NB4 (cell line): ENCODE measurements at places on chromosomes 4 and X.
A peak's percentile ranks its signal among the peaks of the same experiment; 100 is the strongest.

- no peak for DNase-seq
These were observed 19.1 kb downstream of the RNF212 start for GRCh38 chr4:1094336-1094690.

DNA sequence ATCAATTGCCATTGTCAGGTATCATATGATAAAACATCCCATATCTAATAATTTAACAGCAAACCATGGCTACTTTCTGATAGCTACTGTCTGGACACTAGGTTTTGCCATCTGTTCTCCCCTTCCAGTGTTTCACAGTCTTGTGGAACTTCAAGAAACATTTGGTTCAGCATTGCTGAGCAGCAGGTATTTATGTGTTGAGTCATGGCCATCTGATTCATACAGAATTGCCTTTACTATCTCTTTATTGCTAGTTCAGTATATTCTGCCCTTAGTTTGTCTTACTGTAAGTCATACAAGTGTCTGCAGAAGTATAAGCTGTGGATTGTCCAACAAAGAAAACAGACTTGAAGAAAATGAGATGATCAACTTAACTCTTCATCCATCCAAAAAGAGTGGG lies 7.0 kb downstream of the NPY5R start:
- no peak for DNase-seq

GRCh38 chrX:38570396-38570795 lies 9.1 kb downstream of the TSPAN7 start:
- DNase-seq = no peak

GRCh38 chr4:74624351-74625151 lies 169.8 kb downstream of the BTC start:
- peak; percentile 83 for DNase-seq

DNA sequence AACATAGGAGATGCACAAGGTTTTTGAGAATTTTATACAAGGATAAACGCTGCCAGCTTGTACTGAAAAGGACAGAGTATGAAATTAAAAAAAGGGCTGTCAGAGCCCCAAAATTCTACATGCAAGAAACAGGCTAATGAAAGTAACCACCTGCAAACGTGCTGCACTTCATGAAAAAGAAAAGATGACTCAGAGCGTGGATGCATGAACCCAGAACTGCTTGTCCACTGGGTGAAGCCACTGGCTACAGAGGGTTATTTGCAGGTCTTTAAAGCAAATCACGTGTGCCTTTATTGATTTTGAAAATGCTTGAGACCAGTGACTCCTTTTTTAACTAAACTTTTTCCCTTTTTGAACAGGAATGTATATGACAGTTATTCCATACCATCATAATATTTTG lies 25.3 kb upstream of the FRMD7 start:
- DNase-seq = no peak

DNA sequence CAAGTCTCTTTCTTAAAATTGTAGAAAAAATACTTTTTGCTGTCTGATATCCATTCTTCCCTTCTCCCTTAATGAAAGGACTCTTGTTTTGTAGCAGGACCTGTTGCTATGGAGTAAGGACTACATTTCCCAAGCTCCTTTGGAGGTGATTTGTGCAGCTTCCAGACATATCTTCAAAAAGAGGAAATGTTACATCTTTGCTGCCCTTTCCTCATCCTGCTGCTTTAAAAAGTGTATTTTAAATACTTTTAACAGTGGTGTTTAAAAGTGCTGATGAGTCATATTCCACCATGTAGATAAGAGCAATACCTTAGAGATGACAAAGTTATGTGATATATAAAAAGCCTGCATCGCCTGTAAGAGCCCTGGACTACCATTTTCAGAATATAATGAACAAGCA lies 98.7 kb downstream of the CFAP299 start:
- peak; percentile 23 for DNase-seq

- no peak for DNase-seq
These were observed 95.9 kb downstream of the RASL11B start for GRCh38 chr4:52957835-52958631.

DNA sequence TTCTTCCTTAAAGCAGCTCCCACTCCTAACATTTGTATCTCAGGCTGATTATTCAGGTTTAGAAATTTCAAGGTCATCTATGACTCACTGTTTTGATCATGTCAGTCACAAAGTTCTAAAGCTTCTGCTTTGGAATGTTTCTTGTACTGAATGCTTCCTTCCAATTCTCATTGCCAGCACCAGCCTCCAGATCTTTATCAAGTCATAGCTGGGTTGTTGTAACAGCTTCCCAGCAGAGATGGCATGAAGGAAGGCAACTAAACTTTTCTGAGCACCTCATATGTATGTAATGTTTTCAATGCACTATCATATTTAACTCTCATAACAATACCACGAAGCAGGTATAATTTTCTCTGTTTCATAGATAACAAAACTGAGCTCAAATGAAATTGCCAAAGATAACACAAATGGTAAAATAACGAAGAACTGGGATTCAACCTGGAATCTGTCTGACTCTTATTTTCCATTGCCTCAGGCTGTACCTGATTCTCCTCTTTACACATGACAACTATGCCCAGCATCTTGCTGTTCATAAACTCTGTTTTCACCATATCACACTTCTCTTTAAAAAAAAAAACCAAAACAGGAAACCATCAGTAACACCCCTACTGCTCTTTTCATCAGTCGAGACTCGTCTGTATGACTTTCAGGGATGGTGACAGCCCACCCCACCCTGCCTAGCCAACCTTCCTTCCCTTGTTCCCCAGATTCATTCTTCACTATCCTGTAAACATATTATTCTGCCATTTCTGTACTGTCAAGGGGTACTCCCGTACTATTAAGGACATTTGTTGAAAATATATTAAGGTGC lies 13.4 kb downstream of the TRPC3 start:
- no peak for DNase-seq

- no peak for DNase-seq
These were observed 107.8 kb upstream of the SCML1 start for GRCh38 chrX:17629519-17629918.

GRCh38 chrX:101759000-101759399 lies 99.3 kb upstream of the ARMCX2 start:
- peak; percentile 27 for DNase-seq

DNA sequence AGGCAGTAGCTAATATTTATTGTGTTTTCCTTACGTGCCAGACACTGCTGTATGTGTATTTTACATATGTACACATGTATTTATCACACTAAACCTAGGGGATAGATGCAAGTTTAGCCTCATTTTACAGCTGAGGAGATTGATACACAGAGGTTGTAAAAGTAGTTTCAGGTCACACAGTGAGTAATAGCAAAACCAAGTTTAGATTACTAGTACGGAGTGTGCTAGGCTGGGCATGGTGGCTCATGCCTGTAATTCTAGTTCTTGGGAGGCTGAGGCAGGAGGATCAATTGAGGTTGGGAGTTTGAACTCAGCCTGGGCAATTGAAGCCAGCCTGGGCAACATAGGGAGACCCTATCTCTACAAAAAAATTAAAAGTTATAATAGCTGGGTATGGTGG lies 701.1 kb upstream of the ATOH1 start:
- no peak for DNase-seq

DNA sequence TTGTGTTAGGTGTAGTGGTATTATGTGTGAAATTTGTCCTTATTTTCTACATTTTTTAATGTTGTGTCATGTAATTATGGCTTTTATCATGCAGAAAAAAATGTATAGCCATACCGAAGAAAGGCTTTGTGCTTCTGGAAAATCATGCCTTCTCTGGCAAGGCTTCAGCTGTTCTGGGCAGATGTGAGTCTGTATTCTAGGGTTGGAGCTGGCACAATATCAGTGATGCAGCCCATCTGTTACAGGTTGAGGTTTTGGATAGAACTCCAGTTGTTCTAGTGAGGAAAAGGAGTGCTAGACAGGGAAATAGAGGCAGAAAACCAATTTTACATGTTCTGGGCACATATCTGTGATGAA lies 44.8 kb upstream of the PRSS12 start:
- DNase-seq = no peak

- no peak for DNase-seq
These were observed 60.1 kb downstream of the GATB start for GRCh38 chr4:151700566-151701316.

DNA sequence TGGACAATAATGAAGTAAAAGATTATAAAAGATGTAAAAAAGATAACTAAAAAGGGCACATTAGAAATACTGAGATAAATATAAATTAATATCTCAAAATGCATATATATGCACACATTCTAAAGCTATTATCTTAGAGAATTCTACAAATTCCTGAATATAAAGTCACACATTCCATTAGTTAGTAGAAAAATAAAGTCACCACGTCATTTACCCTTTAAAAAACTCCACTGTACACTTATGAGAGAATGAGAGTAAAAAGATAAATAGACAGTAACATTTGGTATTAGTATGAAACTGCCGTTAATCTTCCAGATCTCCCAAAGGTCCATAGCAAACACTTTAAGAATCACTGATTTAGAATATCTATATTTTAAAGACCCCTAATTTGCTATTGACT lies 67.2 kb upstream of the IL15 start:
- no peak for DNase-seq

DNA sequence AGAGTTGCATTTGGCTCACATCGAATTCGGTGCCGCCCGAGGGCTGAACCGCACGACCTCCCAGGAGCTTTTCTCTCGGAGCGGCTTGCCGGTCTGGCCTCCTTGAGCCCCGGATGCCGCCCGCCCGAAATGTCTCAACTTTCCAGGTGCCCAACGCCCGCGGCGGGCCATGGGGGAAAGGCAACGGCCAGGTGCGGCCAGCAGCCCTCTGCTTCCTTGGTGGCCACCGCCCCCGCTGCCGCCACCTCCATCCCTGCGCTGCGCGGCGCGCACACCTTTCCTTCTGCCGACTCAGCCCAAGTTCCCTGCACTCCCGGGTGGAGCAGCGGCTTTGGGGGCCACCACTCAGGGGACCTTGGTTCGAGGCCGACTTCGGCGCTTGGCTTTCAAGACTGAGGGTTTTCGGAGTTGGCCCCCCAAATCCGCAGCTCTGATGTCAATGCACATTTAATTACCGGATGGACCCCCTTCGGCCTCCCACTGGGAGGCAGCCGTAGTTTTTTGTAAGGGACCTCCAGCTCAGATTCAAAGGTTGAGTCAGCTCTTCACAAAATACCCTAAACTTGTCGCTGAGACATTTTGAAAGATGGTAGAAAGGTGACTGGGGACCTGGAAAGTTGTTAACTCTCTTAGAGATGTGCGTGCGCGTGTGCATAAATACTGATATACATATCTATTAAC lies 1.1 kb downstream of the AFF2 start:
- no peak for DNase-seq

DNA sequence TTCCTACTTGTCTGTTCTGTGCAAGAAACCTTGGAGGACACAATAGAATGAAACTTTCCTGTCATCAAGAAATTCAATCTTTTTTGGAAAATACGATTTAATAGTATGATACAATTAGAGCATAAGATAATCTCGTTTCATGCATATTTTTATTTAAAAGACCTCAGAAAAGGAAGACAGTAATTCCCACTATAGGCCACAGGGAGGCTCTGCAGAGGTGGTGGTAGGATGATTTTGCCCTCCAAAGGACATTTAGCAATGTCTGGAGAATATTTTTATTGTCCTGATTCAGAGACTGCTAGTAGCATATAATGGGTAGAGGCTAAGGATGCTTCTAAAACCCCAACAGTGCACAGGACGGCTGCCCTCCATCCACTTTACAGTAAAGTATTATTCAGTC lies 68.7 kb downstream of the PAK3 start:
- DNase-seq = peak; percentile 15

DNA sequence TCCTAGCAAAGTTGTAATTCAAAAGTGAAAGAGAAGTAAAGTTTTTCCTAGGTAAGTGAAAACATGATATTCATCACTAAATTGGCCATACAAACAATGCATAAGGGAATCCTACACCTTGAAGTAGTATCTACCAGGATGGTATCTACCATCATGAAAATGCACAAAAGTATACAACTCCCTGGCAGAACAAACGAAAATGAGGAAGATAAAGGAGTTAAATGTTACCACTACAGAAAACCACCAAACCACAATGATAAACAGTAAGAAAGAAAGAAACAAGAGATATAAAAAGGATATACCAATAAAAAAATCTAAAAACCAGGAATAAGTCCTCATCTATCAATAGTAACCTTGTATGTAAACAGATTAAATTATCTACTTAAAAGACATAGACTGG lies 26.9 kb downstream of the GK2 start:
- DNase-seq = peak; percentile 41

GRCh38 chr4:183178201-183178600 lies 79.1 kb downstream of the WWC2 start:
- no peak for DNase-seq

- no peak for DNase-seq
These were observed 102.1 kb downstream of the ASB9 start for GRCh38 chrX:15167826-15168225.

DNA sequence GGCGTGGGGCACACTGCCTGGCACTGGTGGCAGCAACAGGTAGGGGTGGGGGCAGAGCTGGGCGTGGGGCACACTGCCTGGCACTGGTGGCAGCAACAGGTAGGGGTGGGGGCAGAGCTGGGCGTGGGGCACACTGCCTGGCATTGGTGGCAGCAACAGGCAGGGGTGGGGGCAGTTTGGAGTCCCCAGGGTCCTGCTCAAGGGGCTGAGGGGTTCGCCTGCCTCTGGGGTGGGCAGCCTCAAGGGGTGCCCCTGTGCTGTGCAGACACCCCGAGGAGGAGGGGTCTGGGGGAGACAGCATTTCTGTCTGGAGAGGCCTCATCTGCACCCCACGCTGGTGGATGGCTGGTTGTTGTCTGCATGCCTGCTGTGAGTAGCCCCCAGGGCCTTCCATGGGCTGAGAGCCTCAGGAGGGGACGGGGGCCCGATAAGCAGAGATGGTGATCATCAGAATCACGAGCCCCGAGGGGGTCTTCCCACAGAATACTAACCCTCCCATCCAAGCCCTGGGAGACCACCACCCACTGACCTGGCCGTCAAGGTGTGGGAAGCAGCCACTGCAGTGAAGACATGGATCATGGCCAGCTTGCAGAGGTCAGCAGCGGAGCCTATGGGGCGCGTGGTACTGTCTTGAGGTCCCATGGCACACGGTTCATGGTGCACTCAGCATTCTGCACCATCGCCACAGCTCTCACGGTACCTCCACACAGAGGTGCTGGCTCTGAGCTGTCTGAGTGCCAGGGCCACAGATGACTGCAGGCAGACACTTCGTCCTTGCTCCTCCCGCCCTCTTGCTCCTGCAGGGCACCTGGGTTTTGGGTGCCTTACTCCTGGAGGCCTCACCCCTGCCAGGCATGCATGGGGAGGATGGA lies 21.5 kb downstream of the NAT8L start:
- no peak for DNase-seq

GRCh38 chrX:119942831-119943184 lies 743 bp downstream of the NKAP start:
- DNase-seq = no peak

GRCh38 chr4:124132161-124132560 lies 580.4 kb downstream of the ANKRD50 start:
- no peak for DNase-seq

- peak; percentile 71 for DNase-seq
These were observed 36.0 kb downstream of the GAB3 start for GRCh38 chrX:154714925-154715324.

- DNase-seq = no peak
These were observed 36.5 kb downstream of the TMPRSS11B start for GRCh38 chr4:68209003-68209402.

DNA sequence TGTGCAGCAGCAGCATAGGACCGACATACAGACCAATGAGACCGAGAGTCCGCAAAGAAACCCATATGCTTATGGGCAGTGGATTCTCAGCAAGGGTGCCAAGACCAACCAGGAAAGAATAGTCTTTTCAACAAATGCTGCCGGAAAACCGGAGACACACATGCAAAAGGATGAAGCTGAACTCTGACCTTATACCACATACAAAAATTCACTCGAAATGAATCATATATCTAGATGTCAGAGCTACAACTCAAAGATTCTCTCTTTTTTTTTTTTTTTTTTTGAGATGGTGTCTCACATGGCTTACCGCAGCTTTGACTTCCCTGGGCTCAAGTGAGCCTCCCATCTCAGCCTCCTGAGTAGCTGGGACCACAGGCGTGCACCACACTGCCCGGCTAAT lies 16.0 kb upstream of the MXD4 start:
- DNase-seq = no peak
